B cell (primary cell): ENCODE measurements at places on chromosomes 5 and 9.

GRCh38 chr9:97975376-97975775 is 7.8 kb upstream of the ANP32B start:
- no peak for DNase-seq

GRCh38 chr9:20395651-20396050 is 226.6 kb downstream of the MLLT3 start:
- no peak for DNase-seq

DNA sequence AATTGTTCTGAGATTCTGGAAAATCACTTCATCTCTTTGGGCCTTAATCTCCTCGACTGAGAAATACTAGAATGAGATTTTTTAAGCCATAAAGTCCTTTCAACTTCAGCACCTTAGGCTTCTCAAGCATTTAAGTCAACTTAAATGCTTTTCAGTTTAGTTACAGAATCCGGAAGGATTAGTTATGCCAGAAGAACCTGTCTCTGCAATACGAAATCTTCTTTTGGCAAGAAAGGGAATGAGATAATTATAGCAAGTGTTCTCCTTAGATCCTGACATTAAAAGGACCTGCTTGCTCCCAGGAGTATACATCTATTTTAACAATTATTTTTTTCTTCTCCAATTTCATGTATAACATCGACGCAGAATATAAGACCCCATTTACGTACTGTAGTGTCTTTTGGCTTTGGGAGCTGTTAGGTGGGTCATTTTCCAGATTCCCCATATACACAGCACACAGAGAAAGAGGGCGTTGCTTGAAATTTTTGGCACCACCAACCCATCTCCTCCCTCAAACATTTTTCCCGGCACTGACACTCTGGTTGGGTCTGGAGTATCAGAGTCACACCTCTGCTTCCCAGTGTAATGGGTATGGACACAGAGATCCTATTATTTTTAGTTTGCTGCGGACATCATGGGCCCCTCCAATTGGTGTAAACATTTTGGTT is 43.6 kb upstream of the CLINT1 start:
- no peak for DNase-seq

DNA sequence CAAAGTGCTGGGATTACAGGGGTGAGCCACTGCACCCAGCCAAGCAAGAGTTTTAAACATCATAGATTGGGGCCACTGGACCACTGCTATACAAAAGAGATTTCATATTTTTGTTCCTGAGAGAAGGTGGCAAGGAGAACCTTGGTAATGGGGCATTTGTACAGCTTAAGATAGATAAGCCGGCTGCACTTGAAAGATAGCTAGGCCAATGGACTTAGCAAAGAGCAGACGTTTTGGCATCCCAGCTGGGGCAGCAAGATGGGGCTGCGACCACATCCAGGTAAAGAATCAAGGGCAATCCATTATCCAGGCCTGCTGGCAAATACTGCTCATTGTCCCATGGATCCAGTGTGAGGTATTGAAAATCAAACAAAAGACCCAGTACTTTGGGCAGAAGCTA is 3.9 kb upstream of the ISCA1 start:
- DNase-seq = no peak

- no peak for DNase-seq
Observed at GRCh38 chr5:173806270-173807035, 81.7 kb upstream of the CPEB4 start.
